Vagina (tissue), 2 donors: ENCODE measurements at places on chromosomes 4 and X.
A peak's percentile ranks its signal among the peaks of the same experiment; 100 is the strongest.

DNA sequence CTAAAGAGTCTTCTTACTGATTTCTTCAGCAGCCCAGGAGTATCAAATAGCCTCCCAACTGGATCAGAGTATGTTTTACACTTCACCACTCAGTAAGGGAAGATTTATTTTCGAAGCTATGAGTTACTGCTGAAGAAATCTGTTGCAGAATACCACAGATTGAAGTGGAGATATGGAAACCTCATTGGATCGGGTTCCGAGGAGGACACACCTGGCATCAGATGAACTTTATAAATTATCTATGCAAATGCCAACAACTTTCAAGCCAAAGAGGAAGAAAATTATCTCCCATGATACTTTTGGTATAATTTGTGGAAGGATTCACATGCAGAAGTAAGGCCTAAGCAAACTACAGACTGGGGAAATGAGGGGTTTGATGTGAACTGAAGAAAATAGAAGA is 515.9 kb upstream of the NDST4 start:
- no peak for DNase-seq

DNA sequence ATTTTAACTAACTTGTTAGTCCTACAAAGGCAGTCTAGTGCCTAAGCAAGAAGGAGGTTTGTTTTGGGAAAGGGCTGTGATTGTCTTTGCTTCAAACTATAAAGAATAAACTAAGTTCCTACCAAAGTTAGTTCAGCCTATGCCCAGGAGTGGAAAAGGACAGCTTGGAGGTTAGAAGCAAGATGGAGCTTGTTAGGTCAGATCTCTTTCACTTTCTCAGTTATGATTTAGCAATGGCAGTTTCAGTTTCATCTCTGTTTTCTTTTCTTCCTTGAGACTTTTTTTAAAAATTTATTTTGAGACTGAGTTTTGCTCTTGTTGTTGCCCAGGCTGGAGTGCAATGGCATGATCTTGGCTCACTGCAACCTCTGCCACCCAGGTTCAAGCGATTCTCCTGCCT is 82.9 kb upstream of the NLGN4X start:
- DNase-seq, result no peak

- no peak for DNase-seq
These were observed 175.3 kb downstream of the TSPAN5 start for GRCh38 chr4:98482847-98483806.

DNA sequence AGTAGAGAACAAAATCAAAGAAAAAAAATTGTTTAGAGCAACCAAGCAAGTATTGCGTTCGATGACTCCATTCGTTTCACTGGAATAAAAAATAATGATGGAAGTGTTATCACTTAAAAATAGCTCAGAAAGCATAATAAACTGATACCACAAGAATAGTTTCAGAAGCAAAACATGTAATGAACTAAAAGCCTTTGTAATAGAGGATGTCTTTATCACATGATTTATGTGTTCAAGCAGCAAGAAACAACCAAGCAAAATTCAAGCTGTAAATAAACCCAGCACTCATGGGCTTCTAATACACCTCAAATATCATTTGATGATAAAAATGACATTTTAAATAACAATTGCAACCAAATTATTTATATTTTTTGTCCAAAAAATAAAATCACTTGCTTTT is 192.2 kb downstream of the NDST4 start:
- DNase-seq, result no peak

- no peak for DNase-seq
These were observed 105.2 kb upstream of the FAM9A start for GRCh38 chrX:8906299-8906938.

GRCh38 chrX:108397627-108398391 is 40.4 kb downstream of the COL4A6 start:
- no peak for DNase-seq

- DNase-seq, result no peak
These were observed 56.8 kb upstream of the PRDX4 start for GRCh38 chrX:23610495-23610894.

DNA sequence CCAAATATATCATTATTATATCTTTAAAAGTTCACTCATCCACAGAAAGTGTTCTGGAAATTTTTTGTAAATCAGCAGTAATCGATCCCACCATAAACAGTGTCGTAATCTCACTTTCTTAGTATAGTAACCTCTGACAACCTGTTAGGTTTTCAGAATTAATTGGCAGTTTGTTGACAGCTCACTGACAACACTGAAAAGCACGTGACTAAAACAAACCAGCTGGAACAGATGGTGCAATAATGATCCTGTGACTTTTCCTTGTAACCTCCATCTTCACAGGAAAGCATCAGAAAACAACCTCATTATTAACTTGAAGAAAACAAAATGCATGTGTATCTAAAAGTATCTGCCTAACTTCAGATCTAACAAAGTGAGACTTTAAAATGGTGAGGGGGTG is 48.5 kb downstream of the FSTL5 start:
- no peak for DNase-seq

DNA sequence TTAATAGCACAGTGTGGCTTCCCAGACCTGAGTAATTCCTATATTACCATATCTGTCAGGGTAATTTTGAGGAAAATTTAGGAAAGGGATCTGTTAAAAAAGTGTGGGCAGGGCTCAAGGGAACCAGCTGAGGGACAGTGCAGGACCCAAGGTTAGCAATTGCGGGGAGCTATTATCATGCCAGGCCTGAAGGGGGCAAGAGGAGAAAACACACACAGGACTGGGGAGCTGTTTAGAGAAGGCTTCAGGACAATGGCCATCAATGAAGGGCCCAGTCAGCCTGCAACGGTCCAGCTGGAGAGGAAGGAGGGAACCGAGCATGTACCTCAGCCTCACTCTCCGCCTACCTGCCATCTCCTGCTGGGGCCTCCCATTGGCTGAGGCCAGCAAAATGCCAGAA is 19.0 kb upstream of the NHS start:
- DNase-seq, result no peak

- DNase-seq, result no peak
These were observed 20.7 kb downstream of the QDPR start for GRCh38 chr4:17491196-17491595.

GRCh38 chr4:1080432-1080831 is 32.9 kb downstream of the RNF212 start:
- no peak for DNase-seq

- DNase-seq, result no peak
These were observed 57.1 kb downstream of the MAML3 start for GRCh38 chr4:140096921-140097320.

DNA sequence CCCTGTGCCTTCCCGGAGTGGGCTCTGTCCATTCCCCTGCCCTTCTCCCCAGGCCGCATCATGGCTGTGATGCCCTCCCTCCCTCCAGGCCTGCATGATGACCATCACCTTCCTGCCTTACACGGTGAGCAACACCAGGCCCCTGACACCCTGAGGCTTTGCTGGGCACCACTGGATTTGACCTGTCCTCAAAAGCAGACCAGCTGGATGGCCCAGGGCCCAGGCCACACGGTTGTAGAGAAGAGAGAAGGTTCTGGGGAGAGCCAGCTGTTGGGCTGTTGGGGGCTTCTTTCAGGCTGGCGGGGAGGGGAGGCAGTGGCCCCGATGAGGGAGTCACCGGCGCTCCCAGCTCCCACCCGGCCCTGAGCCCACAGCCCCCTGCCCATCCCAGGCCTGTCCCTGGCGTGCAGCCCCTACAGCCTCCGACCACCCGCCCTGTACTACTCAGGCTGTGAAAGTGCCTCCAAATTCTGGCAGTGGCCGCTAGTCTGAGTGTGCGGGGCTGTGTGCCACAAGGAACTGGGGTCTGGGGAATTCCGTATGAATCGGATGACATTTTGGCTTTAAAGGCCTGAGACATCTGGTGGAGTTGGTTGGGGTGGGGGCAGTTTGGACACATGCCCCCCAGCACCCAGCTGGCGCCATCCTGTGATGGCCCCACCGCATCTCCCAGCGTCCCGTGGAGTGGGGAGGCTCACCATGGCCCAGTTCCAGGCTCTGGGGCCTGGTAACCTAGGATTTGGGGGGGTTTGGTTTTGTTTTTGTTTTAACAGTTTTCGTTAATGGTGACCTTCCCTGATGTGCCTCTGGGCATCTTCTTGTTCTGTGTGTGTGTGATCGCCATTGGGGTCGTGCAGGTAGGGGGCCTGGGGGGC is 19.6 kb downstream of the TMEM175 start:
- no peak for DNase-seq

GRCh38 chrX:69361311-69361845 is 142.7 kb upstream of the NALF2 start:
- DNase-seq, result no peak

- no peak for DNase-seq
These were observed 3.0 kb downstream of the PDE6B start for GRCh38 chr4:628311-628741.

DNA sequence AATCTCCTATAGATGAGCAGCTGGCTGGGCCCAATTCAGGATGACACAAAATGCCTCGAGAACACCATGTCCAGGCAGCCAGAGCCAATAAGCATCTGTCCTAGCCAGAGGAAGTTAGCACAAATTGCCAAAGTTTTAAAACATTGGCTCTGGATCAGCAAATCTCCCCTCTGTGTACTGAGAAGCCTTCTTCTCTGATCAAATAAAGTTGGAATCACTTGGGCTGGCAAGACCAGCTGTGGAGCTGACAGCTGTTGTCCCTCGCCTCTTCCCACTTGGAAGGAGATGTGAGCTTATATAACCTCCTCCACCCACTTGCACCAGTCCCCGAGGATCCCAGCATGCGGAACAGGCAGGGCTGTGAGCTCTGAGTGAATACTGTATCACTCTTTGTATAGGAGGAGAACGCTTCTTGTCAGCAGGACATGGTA is 183.9 kb downstream of the OPHN1 start:
- DNase-seq, result no peak

DNA sequence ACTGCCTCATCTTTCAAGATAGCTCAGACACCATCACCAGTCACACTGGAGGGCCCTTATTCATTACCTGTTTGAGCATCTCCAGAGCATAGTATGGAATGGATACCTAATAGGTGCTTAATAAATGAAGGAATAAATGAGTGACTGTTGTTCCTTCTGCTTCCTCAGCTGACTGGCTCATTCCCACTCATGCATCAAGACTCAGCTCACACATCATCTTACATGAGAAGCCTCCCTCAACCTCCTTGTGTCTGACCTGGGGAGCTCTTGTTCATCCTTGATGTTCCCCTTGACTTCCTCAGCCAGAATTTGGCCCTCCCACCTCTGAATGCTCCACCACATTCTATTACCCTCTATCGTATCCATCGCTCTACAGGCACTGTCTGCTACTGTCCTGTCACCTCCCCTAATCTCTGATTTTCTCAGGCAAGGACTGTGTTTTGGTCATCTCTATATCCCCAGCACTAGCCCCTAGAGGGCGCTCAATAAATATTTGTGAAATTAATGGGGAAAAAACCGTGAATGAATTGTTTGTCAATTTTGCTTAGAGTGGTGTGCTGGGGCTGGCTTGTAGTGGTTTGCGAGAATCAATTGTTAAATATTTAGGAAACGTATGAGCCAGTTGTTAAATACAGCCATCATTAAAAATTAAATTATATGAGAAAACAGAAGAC is 88.3 kb downstream of the NHSL2 start:
- peak; percentile 64 for DNase-seq

- DNase-seq, result peak; percentile 89
These were observed 840 bp upstream of the CLCN3 start for GRCh38 chr4:169619518-169619957.

DNA sequence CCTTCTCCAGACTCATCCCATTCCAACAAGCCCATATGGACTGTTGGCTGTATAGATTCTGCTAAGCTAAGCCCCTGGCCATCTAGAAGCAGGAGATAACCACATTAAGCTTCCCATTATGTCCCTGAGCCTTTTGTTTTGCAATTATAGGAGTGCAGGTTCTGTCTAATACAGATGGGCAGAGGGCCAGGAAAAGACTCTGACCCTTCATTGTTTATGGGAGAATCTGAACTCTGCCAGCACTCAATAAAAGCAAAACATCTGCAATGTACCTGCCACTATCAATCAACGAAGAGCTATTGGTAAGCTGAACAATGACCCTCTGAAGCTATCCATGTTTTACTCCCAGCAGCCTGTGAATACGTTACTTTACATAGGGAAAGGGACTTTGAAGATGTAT is 207.3 kb upstream of the CLNK start:
- DNase-seq, result no peak

- no peak for DNase-seq
These were observed 34.9 kb upstream of the IL1RAPL1 start for GRCh38 chrX:28552322-28552721.

- DNase-seq, result no peak
These were observed 162.6 kb downstream of the MAB21L2 start for GRCh38 chr4:150744570-150744969.

DNA sequence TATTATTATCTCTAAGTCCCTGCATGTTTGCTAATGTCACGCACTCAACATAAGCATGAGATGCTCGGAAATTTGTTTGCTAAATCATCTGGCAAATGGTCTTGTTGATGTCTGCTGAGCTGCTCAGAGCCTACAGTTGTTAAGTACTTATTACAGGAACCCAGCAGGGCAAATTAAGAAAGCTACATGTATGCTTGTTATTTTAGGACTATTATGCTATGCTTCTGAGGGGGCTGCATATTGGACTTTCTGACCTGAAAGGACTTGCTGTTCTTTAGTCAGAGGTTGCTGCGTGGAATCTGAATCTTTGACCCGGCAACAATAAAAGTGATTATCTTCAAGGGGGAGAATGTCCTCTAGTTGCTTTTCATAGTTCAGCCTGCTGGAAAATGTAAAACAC is 36.3 kb upstream of the TENM3 start:
- DNase-seq, result no peak

DNA sequence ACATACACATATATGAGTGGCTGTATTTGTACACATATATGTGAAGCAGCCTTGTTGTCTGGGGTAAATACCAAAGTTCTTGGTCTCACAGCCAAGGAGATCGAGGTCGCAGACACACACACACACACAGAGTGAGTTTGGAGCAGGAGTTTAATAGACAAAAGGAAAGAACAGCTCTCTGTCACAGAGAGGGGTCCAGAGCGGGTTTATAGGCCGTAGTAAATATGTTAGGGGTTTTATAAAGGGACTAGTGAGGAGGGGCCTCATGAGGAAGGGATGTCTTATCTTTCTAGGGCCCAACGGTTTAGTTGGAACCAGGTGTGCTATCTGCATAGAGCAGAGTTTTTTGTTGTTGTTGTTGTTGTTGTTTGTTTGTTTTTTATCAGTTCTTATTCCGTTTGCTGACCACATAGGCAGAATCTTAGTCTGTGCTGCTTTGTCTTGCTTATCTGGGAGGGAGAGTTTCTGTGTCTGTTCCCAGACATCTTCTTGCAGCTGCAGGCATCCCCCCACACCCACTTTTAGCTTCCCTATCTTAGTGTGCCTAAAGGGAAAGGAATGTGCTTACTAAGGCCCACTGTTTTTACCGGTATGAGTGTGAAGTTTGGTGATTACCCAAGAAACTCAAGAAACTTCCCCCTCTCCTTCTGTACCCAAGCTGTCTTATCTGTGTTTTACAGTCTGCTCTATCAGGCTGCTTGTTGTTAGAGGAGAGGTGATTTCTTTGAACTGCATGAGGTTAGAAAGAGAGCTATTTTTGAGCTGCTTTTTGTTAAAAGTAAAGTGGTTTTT is 91.9 kb downstream of the TENT5D start:
- no peak for DNase-seq

GRCh38 chrX:23885803-23886202 is 21.9 kb downstream of the APOO start:
- no peak for DNase-seq
